ENCODE measurements at places on chromosomes 5 and 9. TPM values are rescaled to one million over a fixed set of nuclear protein-coding genes. Genes with fewer than 3 reads are reported as not detected.

GRCh38 chr9:130237763-130238524 lies 27.6 kb upstream of the HMCN2 start:
- no peaks in the 10 kb centered on the region for H3K36me3 ChIP-seq
- H3K4me1 ChIP-seq, result peaks cover 20% of the 10 kb centered on the region
- no peak for DNase-seq
- H3K4me3 ChIP-seq, result no peak overlapping the region
- no peaks in the 10 kb centered on the region for H3K27me3 ChIP-seq
- H3K27ac ChIP-seq, result no peak overlapping the region

DNA sequence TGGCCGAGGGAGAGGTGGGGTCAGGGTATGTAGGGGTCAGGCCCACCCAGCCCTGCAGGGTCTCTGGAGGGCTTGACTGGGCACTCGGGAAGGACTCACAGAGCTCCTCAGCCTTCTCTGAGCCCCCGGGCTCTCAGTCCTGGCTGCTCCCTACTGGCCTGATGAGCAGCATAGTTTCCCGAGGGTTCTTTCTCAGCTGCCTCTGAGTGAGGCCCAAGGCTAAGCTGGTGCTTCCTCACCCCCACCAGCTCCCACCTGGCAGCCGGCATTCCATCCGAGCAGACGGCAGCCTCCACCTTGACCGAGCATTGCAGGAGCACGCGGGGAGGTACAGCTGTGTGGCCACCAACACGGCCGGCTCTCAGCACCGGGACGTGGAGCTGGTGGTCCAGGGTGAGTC lies 56.0 kb downstream of the HMCN2 start:
- H3K4me3 ChIP-seq, result no peak overlapping the region
- no peak overlapping the region for H3K27ac ChIP-seq
- H3K36me3 ChIP-seq, result peaks cover 11% of the 10 kb centered on the region
- H3K4me1 ChIP-seq, result peaks cover 3% of the 10 kb centered on the region
- no peak for DNase-seq

DNA sequence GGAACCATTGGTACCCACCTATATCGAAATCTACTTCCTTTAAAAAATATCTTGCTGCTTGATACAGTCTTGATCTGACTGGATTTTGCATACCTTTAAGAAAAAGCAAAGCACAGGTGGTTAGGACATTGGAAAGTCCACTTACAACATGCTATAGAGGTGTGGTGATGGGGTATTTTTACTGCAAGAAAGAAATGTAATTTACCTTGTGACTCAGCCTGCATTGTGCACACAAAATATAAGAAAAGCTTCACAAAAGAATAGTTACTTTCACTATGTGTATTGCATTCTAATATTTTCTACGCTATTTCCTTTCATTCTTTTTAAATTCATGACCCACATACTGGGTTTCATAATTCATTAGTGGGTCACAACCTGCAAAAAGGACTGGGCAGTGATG lies 236.2 kb upstream of the RASEF start:
- no peaks in the 10 kb centered on the region for H3K36me3 ChIP-seq
- peaks cover 1% of the 10 kb centered on the region for H3K27me3 ChIP-seq

Gene MRPS30
- total RNA-seq, result 27.6 TPM

Gene SAXO1
- not detected for total RNA-seq

Gene MTAP
- 37.2 TPM for total RNA-seq

Measured in endothelial cell (in vitro differentiated cells).